SW 1271 (cell line): ENCODE measurements at places on chromosomes 4 and X.

DNA sequence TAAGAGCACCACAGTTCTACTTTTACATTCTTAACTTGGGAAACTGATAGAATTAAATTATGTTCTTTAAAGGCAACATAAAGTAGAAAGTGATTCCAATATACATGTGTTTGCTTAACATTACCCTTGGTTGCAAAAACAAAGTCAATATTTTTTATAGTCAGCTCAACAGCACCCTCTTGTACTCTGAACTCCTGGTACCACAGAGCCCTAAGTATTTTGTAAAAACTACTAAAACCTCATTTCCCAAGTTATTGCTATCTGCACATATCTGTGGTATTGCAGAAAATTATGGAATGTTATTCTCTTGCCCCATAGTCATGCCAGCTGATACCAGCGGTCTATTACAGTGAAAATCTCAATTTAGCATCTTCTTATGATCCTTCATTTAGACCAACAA lies 2.9 kb downstream of the KIF4A start:
- DNase-seq, result no peak

GRCh38 chr4:113945906-113946305 lies 33.5 kb downstream of the ARSJ start:
- DNase-seq, result no peak

GRCh38 chr4:122156819-122157218 lies 4.7 kb downstream of the BLTP1 start:
- DNase-seq, result no peak

GRCh38 chrX:136692271-136692670 lies 44.3 kb downstream of the CD40LG start:
- no peak for DNase-seq

GRCh38 chr4:184785813-184786212 lies 40.0 kb downstream of the ACSL1 start:
- no peak for DNase-seq

DNA sequence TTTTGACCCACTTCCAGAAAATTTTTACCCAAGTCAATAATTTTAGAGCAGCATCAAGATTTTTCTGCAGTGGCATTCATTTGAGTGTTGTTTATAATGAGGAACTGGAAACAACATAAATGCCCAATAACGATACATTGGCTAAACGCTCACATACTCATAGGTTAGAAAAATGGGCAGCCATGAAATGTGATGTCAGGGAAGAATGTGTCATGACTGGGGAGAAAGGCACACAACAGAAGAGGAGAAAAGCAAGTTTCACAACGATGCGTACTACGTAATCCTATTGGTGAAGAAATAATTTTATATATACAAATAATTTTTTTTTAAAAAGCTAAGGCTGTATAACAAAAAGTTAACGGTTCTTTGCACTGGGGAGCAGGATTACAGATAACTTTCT lies 33.6 kb upstream of the MAP3K15 start:
- DNase-seq, result no peak

- no peak for DNase-seq
Measured at GRCh38 chr4:174537634-174538033, 15.3 kb upstream of the HPGD start.

GRCh38 chr4:38684951-38685844 lies 21.2 kb downstream of the KLF3 start:
- DNase-seq, result no peak

- no peak for DNase-seq
Measured at GRCh38 chr4:167117273-167117672, 117.0 kb downstream of the SPOCK3 start.

GRCh38 chr4:37839426-37839825 lies 12.9 kb downstream of the PGM2 start:
- no peak for DNase-seq

- DNase-seq, result no peak
Measured at GRCh38 chr4:25535278-25535677, 120.4 kb upstream of the SLC34A2 start.

- DNase-seq, result no peak
Measured at GRCh38 chr4:153501578-153501977, 35.4 kb downstream of the TMEM131L start.

DNA sequence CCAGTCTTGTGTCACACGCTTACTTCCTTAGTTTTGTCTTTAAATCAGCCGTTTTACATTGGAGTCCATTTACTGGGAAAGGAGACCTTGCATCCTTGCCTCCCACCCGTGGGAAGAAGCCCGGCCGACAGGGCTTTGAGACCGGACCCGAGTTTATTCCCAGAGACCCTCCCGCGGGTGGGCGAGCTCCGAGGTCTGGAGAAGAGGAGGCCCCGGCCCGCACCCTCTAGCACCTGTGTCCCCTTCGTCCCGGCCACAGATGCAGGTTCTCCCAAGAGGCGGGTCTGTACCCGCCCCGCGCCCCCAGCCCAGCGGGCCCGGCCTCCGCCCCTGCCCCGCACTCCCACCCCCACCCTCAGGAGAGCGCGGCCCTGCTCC lies 3.8 kb upstream of the SLC26A1 start:
- DNase-seq, result no peak

GRCh38 chrX:44189116-44189515 lies 154.4 kb downstream of the EFHC2 start:
- no peak for DNase-seq

DNA sequence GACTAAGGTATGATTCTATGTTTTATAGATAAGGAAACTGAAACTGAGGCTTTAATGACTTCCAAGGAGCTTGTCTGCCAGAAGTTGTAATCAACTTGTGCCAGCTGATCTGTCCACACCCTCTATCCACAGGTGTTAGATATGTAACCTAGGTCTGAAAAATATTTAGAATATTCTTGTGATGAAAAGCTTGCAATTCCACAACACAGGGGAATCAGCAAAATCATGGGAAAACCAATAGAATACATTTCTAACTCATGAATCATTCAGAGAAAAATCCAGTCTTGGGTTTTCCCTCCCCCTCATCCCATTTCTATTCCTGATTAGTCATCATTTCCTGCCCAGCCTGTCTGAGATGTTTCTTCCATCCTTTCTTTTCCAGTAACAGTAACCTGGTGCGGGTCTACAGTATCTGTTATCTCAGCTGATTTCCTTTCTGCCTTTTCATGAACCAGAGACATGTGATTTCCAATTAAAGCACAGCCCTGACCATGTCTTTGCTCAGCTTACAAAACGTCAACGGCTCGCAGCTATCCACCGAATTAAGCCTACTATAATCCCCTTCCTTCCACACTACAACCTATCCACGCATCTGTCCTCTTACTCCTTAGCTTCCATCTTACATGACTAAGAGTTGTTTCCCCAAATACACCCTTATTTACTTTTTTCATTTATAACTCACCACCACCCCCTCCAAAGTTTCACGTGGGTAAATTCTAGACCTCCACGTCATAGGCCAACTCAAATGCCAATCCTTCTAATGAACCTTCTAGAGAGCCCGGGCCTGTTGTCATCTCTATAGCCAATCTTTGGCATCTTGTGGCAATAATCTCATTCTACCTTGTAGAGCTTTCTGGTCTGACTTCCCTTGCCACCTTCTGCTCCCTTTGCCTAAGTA lies 961 bp upstream of the NOCT start:
- peak; percentile 71 for DNase-seq

DNA sequence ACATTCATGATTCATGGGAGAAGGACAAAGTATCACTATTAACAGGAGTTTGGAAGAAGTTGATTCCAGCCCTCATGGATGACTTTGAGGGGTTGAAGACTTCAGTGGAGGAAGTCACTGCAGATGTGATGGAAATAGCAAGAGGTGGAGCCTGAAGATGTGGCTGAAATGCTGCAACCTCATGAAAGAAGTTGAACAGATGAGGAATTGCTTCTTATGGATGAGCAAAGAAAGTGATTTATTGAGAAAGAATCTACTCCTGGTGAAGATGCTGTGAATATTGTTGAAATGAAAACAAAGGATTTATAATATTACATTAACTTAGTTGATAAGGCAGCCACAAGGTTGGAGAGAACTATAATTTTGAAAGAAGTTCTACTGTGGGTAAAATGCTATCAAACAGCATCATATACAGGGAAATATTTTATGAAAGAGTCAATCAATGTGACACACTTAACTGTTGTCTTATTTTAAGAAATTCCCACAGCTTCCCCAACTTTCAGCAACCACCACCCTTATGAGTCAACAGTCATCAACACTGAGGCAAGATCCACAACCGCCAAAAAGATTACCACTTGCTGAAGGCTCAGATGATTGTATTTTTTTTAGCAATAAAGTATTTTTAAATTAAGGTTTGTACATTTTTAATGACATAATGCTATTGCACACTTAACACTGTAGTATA lies 302.6 kb downstream of the CBLL2 start:
- DNase-seq, result no peak

DNA sequence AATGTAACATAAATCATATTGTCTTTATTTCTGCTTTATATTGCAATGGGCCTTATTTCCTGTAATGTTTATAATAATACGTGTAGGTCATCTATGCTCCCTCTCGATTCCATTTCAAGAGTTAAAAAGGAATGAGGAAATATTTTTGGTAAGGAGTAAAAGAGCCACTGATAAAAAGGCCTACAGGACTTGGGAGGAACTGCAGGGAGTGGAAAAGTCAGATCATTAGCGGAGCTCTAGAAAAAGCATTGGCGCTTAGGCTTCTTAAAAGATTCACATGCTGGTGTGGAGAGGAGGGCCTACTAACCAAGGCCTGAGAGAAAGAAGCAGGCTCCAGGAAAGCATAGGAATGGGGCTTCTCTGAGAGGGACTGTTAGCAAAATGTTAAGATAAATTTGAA lies 82.9 kb upstream of the PNPLA4 start:
- DNase-seq, result no peak

GRCh38 chr4:120053911-120054310 lies 12.7 kb downstream of the MAD2L1 start:
- DNase-seq, result no peak

- no peak for DNase-seq
Measured at GRCh38 chr4:167119392-167119791, 114.9 kb downstream of the SPOCK3 start.

- no peak for DNase-seq
Measured at GRCh38 chrX:23884427-23885024, 23.2 kb downstream of the APOO start.

DNA sequence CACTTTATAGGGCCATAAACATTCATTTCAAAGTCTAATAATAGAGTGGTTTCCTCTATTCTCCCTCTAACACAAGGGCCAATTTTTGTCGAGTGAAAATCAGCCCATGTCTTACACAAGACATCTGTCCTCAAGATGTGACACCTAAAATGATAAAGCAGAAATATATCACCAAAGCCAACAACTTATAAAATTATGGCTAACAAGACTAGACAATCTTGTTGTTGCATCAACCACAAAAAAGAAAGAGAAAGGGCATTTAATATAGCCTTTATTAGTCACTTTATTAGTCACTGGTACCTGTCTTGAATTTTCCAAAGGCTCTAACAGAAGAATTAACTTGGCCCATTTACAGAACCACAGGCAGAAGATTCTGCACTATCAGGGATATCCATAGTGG lies 161.6 kb downstream of the SMIM20 start:
- DNase-seq, result no peak

DNA sequence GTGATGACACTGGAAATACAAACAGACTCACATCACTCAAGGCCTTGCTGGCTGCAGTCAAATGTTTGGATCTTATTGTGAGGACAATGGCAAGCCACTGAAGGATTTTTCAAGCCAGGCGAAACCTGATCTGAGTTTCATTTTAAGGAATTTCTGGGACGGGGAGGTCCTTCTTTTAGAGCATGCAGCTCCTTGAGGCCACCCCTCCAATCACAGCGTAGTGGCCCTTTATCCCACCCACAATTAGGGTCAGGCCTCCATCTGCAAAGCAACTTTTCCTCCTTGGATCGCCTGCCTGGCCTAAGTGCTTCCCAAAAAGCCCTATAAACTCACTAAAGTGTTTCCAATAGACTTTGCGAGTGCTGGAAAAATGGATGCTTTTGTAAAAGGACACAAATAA lies 115.5 kb downstream of the EFHC2 start:
- no peak for DNase-seq

DNA sequence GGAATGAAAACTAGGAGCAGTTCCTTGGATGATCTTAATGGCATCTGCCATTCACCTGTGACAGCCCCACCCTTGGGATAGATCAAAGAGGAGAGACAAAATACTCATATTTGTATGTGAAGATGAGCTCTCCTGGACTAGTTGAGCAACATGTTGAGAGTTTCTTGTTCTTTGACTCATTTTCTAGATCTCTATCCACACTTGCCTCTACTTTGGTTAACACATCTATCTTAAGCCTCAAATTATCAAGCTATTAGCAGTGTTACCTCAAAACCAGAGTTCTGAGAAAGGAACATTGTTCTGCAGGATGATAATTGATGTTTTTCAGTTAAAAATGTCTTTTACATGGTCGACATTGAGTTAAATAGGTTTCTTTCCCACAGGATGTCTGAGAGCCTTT lies 94.2 kb upstream of the TEX13D start:
- DNase-seq, result no peak

DNA sequence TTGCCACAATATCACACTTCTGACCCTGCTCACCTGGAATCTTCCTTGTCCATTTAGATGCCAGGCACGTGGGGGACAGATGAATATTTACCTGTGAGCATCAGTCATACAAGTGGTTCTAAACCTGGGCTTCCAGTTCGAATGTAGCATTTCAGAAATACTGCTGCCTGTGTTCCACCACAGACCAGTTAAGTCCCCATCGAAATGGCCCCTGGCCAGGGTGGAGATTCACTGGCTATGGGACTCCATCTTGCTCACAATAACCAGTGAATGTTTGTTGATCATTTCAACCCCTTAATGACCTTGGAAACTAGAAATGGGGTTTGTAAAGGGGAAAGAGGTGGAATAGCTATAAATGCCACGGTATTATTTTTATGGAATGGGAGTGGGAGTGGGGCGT lies 73.8 kb downstream of the CLDN34 start:
- DNase-seq, result no peak

DNA sequence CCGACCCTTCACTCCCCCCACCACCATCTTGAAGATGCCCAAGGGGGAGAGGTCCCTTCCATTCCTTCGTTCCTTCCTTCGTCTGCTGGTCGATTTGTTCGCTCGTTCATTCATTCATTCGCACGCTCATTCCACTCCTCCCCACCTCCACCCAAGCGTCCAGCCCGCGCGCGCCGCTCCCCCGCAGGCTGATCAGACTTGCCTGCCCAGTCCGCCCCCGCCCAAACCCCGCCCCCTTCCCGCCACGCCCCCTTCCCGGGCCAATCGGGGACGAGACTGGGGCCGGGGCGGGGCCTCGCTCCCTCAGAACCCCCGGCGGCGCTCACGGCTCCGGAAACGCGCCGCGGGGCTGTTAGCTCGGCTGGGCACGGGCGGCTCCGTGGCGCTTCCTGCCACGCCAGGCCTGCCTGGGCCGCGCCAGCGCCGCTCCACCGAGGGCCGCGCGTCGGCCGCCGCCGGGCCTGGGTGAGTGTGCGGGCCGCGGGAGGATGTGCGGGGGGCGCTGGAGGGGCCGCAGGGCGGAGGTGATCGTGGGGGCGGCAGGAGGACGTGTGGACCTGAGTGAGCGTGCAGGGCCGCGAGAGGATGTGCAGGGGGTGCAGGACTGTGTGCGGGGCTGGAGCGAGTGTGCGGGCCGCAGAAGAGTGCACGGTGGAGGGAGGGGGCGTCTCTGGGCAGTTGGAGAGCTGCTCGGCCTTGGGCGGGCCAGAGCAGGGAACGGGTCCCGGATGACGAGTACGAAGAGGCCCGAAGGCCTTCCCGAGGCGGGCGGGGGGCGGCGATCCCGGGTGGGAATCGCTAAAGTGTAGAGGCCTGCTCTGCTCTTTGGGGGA lies at the start of gene ZNF275:
ZNF275 (plus strand) TSS at position 333 of the 833 bp plus-strand sequence. CDS start 2,527 bp downstream, outside the sequence.
- peak; percentile 54 for DNase-seq

GRCh38 chrX:77899081-77899828 lies at the start of gene COX7B:
Gene COX7B (plus strand): TSS chrX:77899468. CDS start chrX:77899554, 86 bp downstream.
- DNase-seq, result peak; percentile 62

GRCh38 chrX:4925911-4926310 lies 1212.5 kb upstream of the PRKX start:
- no peak for DNase-seq

- no peak for DNase-seq
Measured at GRCh38 chrX:124242131-124242530, 90.3 kb upstream of the TEX13D start.
